GOT3 (cell line): ENCODE measurements at places on chromosomes 5 and 9.

DNA sequence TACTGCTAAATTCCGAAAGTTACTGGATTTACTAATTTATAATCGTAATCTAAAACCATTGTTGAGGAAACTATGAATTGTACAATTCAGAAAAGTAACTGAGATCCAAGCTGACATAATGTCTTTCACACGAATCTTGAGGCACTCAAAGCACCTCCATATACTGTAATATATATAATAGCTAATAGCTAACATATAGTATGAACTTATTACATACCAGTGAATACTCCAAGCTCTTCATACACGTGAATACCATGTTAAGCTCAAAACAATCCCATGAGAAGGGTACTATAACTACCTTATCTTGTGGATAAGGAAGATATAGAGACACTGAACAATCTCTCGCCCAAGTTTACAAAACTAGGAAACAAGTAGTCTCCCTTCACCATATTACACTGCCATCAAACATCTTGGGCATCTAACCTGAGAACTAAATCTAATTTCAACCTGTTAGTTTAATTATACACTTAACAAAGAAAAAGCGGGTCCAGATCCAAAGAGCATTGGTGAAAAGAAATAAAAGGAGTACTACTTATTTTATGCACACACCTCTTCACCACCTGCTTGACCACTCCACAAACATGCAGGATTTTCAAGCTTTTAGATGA lies 1.0 kb downstream of the NUDCD2 start:
- no peak for DNase-seq

GRCh38 chr5:116848954-116849581 lies 274.4 kb upstream of the SEMA6A start:
- no peak for DNase-seq

GRCh38 chr5:75566710-75567309 lies 44.4 kb upstream of the ANKDD1B start:
- DNase-seq: no peak

GRCh38 chr5:4095918-4096630 lies 500.4 kb downstream of the IRX1 start:
- DNase-seq: no peak

DNA sequence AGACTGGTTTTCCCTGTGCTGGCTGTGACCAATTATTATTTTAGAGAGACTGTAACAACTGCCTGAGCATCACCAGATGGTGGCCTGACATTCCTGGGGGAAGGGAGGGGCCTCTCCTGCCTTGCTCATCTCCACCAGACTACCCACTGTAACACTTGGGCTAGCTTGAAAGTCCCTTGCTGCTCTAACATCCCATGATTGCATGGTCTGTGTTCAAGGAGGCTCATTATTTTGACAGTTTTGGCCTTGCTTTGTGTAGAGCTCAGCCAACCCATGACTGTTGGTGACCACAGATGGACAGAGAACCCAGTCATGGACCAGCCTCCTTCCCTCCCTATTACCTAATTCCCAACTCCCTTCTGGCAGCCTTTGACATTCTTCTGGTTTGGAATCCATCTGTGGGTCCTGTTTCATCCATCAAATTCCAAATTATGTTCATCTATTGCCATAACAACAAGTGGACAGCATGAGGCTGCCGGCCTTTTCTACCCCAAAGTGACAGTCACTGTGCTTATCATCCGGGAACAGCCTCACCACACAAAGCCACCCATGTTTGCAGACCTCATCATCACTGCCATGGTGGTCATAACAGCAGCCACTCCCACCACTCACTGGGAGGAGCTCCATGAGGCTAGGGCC lies 49.0 kb upstream of the ICE1 start:
- no peak for DNase-seq
